Activated CD4-positive, alpha-beta T cell treated with anti-CD3 and anti-CD28 coated beads for 1 hour (primary cell): ENCODE measurements at places on chromosomes 4 and X.

GRCh38 chrX:2498781-2499302 is 1.9 kb downstream of the DHRSX start:
- no peak for DNase-seq

- DNase-seq = no peak
These were observed 61.0 kb upstream of the FAM47C start for GRCh38 chrX:36947214-36947613.

DNA sequence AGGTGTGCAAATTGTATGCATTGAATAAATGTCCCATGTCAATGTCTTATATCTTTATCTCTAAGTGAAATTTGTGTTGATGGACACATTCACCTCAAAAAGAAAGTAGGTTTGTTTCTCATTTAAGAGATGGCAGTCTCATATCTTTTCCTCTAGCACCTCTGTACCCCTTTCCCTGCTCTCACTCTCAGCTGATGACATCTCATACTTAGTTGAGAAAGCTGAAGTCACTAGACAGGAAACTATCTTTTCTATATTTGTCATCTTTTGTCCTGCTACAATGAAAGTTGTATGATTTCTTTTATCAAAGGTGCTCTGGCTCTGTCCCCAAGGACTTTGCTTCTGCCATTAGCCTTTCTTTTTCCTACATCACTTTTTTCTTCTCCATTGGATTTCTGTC is 84.0 kb upstream of the GRPR start:
- no peak for DNase-seq

DNA sequence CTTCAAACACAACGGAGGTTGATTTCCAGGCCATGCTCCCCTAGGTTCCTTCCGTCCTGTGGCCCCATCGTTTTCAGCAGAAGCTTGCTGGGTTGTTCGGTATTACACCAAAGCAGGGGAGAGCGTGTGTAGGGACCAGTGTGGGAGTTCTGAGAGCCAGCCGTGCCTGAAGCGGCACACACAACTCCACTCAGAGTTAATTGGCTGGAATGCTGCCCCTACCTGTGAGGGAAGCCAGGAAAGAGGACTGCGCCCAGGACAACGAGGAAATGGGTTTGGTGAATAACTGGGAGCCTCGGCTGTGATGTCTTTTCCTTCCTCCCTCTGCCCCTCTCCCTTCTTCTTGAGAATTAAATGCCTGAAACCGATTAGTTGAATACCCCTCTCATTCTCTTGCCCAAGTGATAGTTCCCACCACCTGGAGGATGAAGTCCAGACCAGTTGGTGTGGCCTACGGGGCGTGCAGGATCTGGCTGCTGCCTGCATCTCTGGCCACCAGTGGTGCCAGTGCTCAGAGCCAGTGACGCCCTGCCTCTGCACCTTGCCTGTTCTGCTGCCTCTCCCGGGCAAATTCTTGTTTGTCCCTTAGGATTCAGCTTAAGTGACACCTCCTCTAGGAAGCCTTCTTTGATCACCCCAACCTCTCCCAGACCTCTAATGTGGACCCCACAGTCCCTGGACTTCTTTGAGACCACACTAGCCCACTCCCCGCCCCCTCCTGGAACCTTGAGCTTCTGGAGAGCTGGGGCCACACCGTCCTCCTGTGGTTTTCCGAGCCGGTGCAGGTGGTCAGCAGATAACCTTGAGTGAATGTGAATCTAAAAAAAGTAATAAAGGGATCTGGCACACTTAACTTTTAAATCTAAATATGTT is 33.6 kb downstream of the TBC1D14 start:
- no peak for DNase-seq

DNA sequence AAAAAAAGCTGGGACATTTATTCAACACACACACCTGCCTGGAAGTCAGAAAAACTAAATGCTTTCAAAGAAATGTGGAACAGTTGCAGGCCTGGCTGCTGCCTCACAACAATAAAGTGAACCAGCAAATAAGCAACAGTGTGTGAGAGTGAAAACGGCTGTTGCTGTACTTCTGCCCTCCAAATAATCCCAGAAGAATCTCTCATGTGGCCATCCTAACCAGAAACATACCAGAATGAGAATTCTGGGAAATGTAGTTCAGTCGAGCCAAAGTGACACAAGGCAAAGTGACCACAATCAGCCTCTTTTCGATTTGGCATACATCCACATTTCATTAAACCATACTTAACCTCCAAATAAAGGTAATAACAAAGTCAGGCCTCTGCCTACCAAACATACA is 204.5 kb downstream of the SLC7A11 start:
- DNase-seq = no peak

- DNase-seq = no peak
These were observed 182.1 kb downstream of the EVC2 start for GRCh38 chr4:5526080-5526846.

DNA sequence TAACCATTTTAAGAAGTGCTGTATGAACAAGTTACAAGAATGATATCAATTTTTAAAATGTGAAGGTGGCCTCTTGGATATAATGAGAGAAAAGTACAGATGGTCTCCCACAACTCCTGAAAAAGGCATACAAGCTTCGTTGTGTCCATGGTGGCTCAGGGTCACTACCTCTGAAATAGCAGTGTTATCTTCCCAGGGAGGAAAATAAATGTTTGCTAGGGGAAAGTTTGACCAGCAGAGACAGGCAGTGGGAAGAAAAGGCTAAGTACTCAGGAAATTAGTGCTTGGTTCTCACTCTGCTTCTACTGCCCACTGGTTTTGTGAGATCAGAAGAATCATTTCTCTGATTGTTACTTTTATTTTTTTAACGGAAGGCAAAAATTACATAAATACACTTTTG is 39.4 kb downstream of the PPP1R2C start:
- DNase-seq = no peak

DNA sequence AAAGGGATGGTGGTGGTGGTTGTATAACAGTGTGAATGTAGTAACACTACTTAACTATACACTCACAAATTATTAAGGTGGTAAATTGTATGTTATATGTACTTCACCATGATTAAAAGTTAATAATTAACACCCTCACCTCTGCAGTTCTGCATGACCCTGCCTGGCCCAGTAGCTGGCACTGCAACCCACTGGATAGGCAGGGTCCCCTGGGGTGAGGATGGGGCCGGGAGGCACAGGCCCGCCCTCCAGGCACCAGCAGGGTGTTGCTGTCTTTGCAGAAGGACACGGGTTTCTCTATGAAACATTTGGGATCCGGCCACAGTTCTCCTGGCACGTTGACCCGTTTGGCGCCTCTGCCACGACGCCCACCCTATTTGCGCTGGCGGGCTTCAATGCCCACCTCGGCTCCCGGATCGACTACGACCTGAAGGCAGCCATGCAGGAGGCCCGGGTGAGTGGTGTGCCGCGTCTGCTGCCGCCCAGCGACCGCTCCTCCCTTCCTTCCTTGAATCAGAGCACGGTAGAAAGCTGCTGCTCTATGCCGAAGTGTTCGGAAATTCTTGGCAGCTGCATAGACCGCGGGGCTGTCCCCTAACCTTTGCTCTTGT is 11.8 kb downstream of the MAN2B2 start:
- no peak for DNase-seq

DNA sequence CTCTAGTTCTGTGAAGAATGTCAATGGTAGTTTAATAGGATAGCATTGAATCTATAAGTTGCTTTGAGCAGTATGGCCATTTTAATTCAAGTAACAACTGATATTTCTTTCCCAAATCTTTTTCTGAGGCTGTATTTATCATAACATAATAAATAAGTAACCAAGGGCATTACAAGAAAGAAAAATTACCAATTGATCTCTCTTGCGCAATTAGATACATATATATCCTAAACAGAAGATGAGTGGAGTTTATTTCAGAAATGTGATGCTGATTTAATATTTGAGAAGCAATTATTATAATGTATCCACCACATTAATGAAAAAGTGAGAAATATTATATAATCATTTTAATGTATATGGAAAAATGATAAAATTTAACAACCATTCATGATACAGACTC is 802.5 kb upstream of the AGA start:
- no peak for DNase-seq

- no peak for DNase-seq
These were observed 18.3 kb downstream of the GAB1 start for GRCh38 chr4:143354990-143355389.

- DNase-seq = no peak
These were observed 43.8 kb downstream of the ELOVL6 start for GRCh38 chr4:110154582-110154981.

DNA sequence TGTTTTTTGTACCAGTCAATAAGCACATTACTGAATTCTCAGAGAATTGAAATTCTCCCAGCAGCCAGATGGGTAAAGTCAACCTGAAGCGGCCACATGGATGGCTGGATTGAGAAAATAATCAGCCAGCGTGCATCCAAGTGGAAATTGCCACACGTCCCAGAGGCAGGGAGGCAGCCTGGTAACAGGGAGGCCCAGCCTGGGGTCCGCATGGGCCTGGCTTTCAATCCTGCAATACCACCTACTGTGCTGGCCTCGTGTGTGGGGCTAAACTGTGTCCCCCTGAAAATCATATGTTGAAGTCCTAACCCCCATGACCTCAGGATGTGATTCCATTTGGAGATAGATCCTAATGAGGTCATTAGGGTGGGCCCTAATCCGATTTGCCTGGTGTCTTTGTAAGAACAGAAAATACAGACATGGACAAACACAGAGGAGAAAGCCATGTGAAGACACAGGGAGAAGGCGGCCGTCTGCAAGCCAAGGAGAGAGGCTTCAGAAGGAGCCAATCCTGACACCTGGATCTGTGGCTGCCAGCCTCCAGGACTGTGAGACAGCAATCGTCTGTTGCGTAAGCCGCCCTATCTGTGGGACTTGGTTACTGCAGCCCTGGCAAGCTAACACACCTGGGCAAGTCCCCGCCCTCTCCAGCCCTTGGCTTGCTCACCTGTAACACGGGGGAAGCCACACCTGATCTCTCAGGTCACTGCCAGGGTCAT is 90.3 kb downstream of the JAKMIP1 start:
- no peak for DNase-seq

GRCh38 chr4:156894234-156894633 is 77.4 kb downstream of the PDGFC start:
- DNase-seq = no peak

DNA sequence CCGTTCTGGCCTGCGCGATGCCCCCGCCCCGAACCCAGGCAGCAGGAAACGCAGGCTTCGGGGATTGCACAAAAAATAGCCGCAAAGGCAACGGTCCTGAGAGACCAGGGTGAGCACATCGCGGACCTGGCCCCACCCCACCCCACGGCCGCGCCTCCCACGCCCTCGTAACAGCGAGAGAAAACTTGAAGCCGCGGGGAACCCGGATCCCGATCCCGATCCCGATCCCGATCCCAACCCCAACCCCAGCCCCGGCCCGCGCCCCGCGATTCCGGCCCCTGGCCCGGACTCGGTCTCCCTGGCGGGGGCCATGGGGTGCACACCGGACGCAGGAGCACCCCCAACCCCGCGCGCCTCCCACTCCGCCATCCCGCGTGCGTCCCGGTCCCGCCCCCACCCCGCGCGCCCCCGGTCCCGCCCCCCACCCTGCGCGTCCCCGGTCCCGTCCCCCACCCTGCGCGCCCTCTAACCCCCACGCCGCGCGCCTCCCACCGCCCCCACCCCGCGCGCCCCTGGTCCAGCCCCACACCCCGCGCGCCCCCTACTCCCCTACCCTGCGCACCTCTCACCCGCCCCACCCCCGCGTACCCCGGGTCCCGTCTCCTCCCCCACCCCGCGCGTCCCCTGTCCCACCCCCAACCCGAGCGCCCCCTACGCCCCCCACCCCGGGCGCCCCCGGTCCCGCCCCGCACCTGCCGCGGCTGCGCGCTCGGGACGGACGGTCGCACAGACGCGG is 29.0 kb downstream of the NOP14 start:
- DNase-seq = no peak

GRCh38 chrX:111837197-111837596 is 38.8 kb upstream of the TRPC5OS start:
- no peak for DNase-seq

DNA sequence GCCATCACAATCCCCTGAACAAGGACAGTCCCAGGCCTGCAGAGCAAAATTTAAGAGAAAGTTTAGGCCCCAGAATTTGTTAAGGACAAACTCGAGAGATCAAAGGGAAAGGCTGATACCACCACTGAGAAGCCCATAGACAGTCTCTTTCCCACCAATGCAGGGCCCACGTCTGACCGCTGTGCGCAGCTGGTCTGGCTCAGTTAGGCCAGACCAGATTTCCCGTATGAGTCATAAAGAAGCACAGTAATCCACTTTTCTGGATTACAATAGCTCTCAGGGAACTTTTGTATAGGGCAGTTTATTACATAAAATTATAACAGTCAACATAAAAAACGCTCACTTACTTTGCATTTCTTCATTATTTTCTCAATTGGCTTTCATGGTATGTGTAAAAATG is 259.5 kb downstream of the RCHY1 start:
- no peak for DNase-seq

DNA sequence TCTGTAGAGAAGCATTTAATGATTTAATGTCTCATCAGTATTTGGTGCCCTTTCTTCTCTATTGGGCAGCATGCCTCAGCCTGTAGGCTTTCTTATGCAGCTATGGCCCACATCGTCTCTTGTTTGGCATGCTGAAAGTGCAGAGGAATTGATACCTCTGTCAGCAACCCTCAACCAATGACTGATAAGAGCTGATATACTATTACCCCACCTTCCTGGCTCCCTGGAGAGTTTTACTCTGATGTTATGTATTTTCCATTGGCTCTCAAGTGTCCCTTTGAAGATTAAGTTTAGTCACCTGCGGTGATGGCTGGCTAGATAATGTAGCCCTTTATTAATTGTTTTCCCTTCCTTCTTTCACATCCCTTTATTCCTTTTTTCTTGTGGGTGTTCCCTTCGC is 41.2 kb upstream of the PDHA2 start:
- no peak for DNase-seq

- DNase-seq = no peak
These were observed 37.7 kb upstream of the RAB33B start for GRCh38 chr4:139416073-139416673.

GRCh38 chr4:141669501-141669900 is 33.1 kb downstream of the IL15 start:
- DNase-seq = no peak

DNA sequence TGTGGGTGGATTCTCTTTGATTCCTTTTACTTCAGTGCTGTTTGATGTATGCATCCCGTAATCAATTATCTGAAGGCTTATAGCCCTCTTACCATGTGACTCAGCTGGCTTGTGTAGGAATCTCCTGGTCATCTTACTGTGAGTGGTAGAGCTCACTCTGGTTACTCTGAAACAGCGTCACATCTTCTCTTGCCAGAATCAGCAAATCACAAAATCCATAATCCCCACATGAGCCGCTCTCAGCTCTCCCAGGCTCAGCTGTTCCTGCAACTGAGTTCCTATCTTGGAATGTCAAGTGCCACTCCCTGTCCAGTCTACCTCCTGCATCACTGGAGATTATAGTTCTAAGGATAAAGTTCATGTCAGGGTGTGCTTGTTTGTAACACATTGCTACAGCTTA is 278.0 kb downstream of the FBXO8 start:
- DNase-seq = no peak

GRCh38 chrX:78029663-78030062 is 60.2 kb upstream of the PGAM4 start:
- no peak for DNase-seq

DNA sequence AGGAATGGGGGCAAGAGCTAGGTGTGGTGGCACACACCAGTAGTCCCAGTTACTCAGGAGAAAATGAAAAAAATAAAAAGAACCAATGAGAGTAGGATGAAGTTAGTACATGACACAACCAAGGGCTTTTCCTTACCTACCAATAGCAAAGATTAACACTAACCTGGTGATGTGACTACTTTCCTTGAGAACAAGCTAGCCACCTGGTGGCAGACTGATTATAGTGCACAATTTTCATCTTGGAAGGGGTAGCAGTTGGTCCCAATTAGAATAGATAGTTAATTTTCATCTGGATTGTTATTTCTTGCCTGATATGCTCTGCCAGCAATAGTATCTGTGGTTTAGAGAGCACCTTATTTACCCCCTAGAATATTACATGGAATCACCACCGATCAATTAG is 1216.8 kb upstream of the PABPC4L start:
- no peak for DNase-seq
